Caki2 (cell line): ENCODE measurements at places on chromosomes 13 and 19. TPM values are rescaled to one million over a fixed set of nuclear protein-coding genes. Genes with fewer than 3 reads are reported as not detected.

- no peak for DNase-seq
Measured at GRCh38 chr13:97233499-97233898, 11.4 kb downstream of the MBNL2 start.

Gene CILP2
- 0.20 TPM in 1 of 2 replicates, not detected in the other for total RNA-seq

Gene OR7D2
- total RNA-seq: not detected in 2 replicates

- no peak for DNase-seq
Measured at GRCh38 chr19:18429717-18430416, 8.1 kb downstream of the ISYNA1 start.

GRCh38 chr13:37274569-37275497, 169.4 kb upstream of the CSNK1A1L start:
- no peak for DNase-seq

Gene DACH1
- total RNA-seq: not detected in 2 replicates

Gene WASF3
- not detected in 2 replicates for total RNA-seq

Gene C13orf42
- not detected in 2 replicates for total RNA-seq

DNA sequence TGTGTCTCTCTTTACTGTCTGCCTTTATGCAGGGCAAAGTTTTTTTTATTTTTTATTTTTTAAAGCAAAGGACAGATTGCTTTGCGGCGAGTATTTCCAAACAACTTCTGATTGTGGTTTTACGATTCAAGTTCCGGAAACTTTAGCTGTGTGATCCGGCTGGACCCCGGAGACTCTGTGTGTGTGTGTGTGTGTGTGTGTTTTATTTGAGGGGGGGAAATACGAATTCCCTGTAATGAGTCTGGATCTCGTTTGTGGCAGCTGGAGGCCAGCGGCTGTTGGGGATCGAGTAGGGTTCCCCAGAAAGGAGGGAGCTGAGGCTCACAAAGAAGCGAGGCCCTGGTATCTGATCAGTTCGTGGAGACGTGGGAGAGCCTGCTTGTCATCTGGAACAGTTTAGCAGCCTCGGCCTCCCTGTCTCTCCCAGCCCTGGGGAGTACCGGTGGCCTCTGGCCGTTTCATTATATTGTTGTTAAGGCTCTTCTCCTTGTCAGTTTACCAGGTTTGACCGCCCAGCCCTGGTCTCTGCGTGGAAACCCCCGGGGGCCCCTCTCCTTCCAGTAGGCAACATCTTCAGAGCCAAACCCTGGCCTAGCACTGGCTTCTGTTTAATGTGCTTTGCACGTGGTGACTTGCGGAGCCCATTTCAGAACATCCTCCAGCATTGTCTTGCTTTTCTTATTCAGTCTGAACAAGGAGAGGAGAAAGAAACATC, 1.3 kb downstream of the FARP1 start:
- DNase-seq: no peak

DNA sequence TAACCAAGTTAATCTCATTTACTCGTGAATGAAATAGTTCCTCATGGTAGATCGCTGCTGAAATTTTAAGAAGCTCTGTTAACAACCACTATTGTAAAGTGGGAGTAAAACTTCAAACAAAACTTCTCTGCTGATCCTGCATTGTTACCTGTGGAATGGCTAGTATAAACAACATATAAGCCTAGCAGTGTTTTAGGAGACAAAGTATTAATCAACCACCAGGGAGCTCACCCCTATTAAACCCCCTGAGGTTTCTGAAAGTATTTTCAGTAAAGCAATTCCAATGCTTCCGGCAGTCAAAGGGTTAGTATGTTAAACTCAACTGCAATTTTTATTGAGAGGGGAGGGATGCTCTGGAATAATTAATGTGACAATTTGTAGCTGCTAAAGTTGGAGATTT, 30.0 kb upstream of the PCDH17 start:
- DNase-seq: no peak

DNA sequence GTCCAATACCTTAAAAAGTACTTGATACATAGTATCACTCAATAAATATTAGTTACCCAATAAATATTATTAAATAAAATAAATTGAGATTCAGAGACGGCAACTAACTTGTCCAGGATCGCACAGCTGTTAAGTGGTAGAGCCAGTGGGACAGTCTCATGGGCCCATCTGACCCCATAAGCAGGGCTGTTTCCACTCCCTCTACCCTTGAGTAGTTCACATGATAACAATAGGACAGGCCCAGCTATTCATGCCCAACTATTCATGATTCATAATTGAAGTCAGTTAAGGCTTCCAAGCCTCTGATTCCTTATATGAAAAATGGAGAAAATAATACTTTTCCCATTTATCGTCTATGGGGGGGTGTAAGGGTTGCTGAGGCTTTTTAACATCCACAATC, 78.2 kb downstream of the C13orf42 start:
- DNase-seq: no peak

Gene ZNF154
- total RNA-seq: not detected in 2 replicates
